ENCODE measurements at places on chromosomes 6 and 20. TPM values are rescaled to one million over a fixed set of nuclear protein-coding genes. Genes with fewer than 3 reads are reported as not detected.

ALDH5A1 gene
- 2.4 TPM for total RNA-seq

CTAGE9 gene
- total RNA-seq, result not detected

BPIFA1 gene
- not detected for total RNA-seq

TGM2 gene
- 0.13 TPM for total RNA-seq

RAET1L gene
- total RNA-seq, result not detected

SLC2A10 gene
- total RNA-seq, result 4.6 TPM

CYP39A1 gene
- 2.6 TPM for total RNA-seq

STK35 gene
- total RNA-seq, result 19.1 TPM

TP53TG5 gene
- not detected for total RNA-seq

MCHR2 gene
- not detected for total RNA-seq

SPTLC3 gene
- total RNA-seq, result not detected

ARMC12 gene
- total RNA-seq, result not detected

TSPO2 gene
- not detected for total RNA-seq

PGC gene
- not detected for total RNA-seq

SLC13A3 gene
- not detected for total RNA-seq

CYP24A1 gene
- total RNA-seq, result not detected

NHLRC1 gene
- total RNA-seq, result not detected

MUC22 gene
- total RNA-seq, result not detected

DZANK1 gene
- total RNA-seq, result 1.9 TPM

ITPR3 gene
- total RNA-seq, result 2.6 TPM

SPATA25 gene
- total RNA-seq, result 2.1 TPM

MOCS1 gene
- 7.3 TPM for total RNA-seq

GATA5 gene
- total RNA-seq, result not detected

PKIB gene
- 10.0 TPM for total RNA-seq

TNFRSF6B gene
- 1.3 TPM for total RNA-seq

SUMO4 gene
- total RNA-seq, result 1.1 TPM

BMP2 gene
- not detected for total RNA-seq

PAK5 gene
- total RNA-seq, result not detected

SOX18 gene
- 0.13 TPM for total RNA-seq

SLC32A1 gene
- total RNA-seq, result not detected

FAM217A gene
- not detected for total RNA-seq

NRN1 gene
- total RNA-seq, result 110 TPM

SEMG1 gene
- total RNA-seq, result not detected

TFAP2C gene
- not detected for total RNA-seq

DPPA5 gene
- total RNA-seq, result not detected

CCN6 gene
- total RNA-seq, result not detected

C6orf136 gene
- 10.0 TPM for total RNA-seq

IRAK1BP1 gene
- 5.4 TPM for total RNA-seq

FUT9 gene
- total RNA-seq, result not detected

DSP gene
- not detected for total RNA-seq

BHLHE23 gene
- not detected for total RNA-seq

GSTA2 gene
- not detected for total RNA-seq

KIAA0408 gene
- total RNA-seq, result 2.9 TPM

MOXD1 gene
- 0.86 TPM for total RNA-seq

DEFB119 gene
- total RNA-seq, result not detected

RPS6KA2 gene
- total RNA-seq, result 4.2 TPM

PDYN gene
- total RNA-seq, result not detected

MEP1A gene
- total RNA-seq, result not detected

HSPA1L gene
- total RNA-seq, result 0.14 TPM

FLRT3 gene
- 5.3 TPM for total RNA-seq

SNAP25 gene
- total RNA-seq, result not detected

C20orf204 gene
- total RNA-seq, result 3.0 TPM

LTV1 gene
- total RNA-seq, result 40.6 TPM

STX11 gene
- total RNA-seq, result 16.1 TPM

All from SJCRH30 (cell line).